ENCODE measurements at places on chromosomes 7 and 10.

GRCh38 chr7:66267249-66267648, 62.1 kb downstream of the TPST1 start:
- DNase-seq, result no peak

- no peak for DNase-seq
Measured at GRCh38 chr7:74101061-74101681, 17.6 kb downstream of the LIMK1 start.

- no peak for DNase-seq
Measured at GRCh38 chr10:21520509-21520908, 5.0 kb downstream of the SKIDA1 start.

DNA sequence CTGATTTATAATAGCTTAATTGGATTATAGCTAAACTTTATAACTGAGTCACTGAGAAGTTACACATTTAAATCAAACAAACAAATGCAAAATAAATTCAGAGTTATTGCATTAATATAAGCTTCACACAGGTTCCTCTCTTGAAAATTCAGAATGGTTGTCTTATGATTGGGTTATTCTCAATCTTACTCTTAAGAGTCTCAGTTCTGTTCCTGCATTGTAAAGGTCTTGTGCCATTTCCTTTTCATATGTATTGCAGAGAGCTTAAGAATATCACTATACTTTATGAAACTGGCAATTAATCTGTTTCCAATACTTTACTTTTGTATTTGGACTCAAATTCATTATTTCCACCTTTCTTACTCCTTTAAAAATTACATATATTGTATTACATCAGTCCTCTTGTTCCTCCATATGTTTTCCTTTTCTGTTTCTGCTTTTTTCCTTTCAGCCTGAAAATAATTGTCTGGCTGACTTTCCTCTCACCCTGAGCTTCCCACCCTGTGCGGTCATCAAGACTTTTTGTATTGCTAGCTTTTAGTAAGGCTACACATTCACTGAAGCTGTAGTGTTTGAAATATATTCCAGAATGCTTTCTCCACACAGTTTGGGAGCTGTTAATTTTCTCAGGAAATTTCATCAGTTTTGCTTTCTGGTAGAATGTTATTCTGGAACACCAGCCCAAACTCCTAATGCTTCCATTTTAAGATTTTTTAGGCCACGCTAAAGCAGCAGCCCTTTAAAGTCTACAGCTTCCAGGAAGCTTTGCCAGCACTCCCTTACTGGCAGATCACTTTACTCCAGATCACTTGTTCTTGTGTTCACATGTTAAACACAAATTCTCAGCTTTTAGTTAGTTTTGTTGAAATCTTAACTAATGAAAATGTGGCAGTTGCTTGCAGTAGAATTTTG, 139.4 kb downstream of the KCND2 start:
- DNase-seq, result no peak

DNA sequence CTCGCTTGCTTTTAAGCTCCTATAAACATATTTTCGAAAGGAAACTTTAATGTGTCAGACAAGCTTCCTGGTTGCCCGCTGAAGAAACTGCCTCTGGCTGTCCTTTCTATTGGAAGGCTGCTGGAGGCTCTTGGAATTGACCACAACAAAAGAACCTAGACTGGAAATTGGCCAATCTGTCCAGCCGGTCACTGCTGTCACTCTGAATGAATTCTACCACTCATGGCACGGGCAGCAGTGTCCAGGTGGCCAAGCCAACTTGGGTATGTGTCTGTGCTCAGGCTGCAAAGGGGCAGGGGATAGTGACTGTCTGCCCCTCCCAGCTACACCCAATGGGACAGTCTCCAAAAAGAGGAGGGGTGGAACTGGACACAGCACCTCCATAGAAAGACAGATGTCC, 57.6 kb downstream of the CDH23 start:
- DNase-seq, result no peak

DNA sequence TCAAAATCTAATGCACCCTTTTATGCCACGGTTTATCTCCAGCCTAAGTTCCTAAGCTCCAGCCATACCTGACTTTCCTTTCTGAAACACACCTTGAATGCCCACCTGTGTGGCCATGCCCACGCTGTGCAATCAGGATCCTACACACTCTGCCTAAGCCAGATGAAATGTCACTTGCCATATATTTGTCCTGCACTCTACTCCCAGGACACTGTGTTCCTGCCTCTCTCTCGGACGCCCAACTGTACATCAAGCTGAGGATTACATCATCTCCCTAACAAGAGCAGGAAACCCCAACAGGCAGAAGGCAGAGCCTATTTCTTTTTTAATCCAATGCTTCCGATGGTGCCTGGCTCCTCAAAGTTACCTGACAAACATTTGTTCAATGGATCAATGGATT, 214.6 kb downstream of the SFMBT2 start:
- no peak for DNase-seq

- no peak for DNase-seq
Measured at GRCh38 chr10:93410697-93411348, 71.3 kb downstream of the MYOF start.
